Stimulated activated CD4-positive, alpha-beta T cell treated with anti-CD3 and anti-CD28 coated beads, Interleukin-1b, Interleukin-23, amount 100 ng/mL, for 1 hour (primary cell): ENCODE measurements at places on chromosomes 5 and 9.

DNA sequence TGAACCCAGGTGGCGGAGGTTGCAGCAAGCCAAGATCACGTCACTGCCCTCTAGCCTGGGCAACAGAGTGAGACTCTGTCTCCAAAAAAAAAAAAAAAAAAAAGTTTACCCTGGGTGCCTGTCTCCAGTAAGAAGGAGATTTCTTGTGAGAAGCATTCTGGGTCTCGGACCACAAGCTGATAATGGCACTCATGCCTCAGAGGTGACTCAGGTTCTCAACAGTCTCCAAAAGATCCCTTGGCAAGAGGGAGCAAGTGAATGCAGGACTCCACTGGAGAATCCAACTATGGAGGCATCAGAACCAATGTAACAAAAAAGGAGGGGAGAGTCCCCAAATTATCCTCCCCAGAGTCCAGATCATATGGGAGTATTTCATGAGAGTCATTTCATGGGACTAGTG is 106.0 kb upstream of the LRRTM2 start:
- DNase-seq, result no peak

DNA sequence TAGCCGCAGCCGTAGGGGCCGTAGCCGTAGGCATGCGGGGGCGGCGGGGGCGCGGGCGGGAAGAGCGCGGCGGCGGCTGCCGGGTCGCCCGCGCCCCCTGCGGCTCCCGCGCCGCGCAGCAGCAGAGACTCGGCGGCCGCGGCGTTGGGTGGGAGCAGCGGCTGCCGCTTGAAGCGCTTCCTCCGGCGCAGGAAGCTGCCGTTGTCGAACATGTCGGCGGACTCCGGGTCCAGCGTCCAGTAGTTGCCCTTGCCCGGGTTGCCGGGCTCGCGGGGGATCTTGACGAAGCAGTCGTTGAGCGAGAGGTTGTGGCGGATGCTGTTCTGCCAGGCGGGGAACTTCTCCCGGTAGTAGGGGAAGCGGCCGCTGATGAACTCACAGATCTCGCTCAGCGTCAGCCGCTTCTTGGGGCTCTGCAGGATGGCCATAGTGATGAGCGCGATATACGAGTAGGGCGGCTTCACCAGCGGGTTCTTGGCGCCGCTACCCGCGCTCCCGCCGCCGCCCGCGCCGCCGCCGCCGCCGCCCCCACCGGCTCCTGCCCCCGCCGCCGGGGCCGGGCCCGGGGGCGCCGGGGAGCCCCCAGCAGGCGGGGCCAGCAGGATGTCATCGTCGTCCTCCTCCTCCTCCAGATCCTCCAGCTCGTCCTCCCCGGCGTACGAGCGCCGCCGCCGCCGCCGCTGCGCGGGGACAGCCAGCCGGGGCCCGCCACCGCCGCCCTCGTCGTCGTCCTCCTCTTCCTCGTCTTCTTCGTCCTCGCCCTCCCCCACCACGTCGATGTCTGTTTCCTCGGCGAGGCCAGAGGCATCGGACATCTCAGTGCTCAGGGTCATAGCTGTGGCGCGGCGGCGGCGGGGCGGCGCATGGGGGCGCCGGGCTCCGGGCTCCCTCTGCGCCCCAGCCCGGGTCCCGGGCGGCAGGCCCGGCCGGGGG is 781 bp downstream of the FOXD1 start:
- no peak for DNase-seq

GRCh38 chr5:166713295-166713694 is 1578.2 kb upstream of the WWC1 start:
- DNase-seq, result no peak

GRCh38 chr9:73023025-73023541 is 70.2 kb upstream of the ALDH1A1 start:
- peak; percentile 3 for DNase-seq

GRCh38 chr9:125752070-125752628 is 5.0 kb downstream of the PBX3 start:
- DNase-seq, result no peak

GRCh38 chr5:132058646-132059042 is 1.8 kb upstream of the IL3 start:
- no peak for DNase-seq

DNA sequence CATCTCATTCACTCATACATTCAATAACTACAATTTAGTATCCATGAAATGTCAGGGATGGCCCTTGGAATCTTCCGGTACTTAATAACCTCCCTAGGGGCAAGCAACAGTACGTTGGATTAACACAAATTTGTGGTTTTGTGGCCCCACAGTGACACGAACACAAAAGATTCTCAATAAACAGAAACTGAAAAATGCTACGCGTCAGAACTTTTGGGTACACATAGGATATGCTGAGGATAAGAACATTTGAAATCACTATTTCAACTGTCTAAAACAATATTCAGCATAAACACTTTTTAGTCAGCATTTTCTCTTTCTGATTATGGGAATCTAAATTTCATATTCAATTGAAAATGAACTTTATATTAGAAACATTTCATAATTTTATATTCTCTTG is 107.0 kb upstream of the GPR151 start:
- no peak for DNase-seq

GRCh38 chr9:135887021-135887507 is 20.3 kb downstream of the CAMSAP1 start:
- no peak for DNase-seq

- DNase-seq, result no peak
These were observed 69.5 kb upstream of the PITX1 start for GRCh38 chr5:135103575-135103853.
